ENCODE measurements at places on chromosomes 7 and 10.

DNA sequence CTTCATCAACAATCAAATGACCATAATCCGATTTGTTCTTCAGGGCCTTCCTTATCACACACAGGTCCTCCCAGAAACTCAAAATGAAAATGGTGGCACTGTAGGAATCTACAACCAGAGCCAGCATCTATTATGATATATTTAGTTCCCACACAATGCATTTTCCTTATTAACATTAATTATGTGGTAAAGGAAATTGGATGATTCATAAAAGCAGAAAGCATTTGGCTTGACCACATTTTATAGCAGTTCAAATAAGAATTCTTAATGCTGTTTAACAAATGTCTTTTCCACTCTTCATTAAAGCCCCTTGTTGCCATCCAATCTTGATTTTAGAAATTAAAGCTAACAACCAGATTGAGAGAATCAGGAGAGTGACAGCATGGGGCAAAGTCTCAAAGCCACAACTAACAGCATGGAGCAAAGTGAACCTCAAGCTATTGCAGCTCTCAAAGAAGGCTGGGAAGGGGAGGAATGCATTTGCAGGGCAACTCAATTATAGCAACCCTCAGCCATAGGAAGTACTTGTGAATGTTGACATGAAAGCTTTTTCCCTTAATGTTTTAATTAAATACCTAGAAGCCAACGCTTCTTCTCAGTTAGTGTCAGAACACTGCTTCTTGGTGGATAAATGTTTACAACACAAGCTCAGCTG lies 549.1 kb downstream of the NXPH1 start:
- no peak overlapping the region for H3K27ac ChIP-seq
- H3K36me3 ChIP-seq: no peaks in the 10 kb centered on the region
- DNase-seq: no peak
- no peaks in the 10 kb centered on the region for H3K27me3 ChIP-seq

DNA sequence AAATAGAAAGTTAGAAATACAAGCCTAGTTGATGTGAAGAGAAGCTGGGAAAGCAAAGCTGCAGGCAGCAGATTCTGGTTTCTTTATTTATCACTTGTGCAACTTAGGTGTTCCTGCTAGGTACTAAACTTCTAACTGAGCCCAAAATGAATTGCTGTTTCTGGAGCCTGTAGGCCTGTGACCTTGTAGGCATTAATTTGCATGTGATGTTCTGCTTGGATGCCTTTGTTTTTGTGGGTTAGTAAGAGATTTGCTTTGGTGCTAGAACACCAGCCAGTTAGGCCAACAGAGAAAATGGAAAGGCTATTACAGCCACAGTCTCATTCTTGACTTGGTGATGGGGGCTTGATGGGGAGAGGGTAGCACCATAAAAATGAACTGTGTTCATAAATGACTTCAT lies 370.7 kb downstream of the PPP1R3A start:
- DNase-seq: no peak
- no peak overlapping the region for H3K27ac ChIP-seq
- no peaks in the 10 kb centered on the region for H3K36me3 ChIP-seq
- H3K27me3 ChIP-seq: no peaks in the 10 kb centered on the region

DNA sequence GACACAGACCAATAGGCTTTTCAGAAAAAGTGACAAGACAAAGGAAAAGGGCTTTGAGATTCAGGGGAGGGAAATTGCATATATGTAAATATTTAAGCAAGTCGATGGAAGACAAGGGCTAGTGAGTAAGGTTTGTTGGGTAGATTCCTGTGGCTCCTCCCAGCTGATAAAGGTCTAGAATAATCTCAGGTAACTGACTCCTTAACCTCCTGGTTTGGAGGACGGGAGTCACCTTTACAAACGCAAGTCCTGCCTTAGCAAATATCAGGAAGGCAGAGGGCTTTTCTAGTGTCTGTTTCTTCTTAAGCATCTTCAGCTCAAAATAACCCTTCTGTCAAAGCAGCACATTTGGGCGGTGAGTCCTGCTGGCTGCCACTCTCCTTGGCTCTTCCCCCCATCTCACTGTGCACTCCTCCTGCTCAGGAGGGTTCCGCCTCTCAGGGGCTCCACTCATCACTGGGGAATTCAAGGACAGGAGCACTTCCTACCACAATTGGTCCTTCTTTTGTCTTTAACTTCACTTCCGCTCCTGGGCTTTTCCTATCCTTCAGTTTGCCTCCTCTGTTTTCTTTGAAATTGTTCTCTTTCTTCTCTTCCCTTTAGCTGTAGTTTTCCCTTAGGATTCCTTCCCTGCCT lies 496.3 kb upstream of the KLF6 start:
- H3K36me3 ChIP-seq: no peaks in the 10 kb centered on the region
- no peak overlapping the region for H3K4me3 ChIP-seq
- no peak overlapping the region for H3K27ac ChIP-seq
- peaks cover 7% of the 10 kb centered on the region for H3K4me1 ChIP-seq

- no peak for DNase-seq
- H3K4me3 ChIP-seq: no peak overlapping the region
- no peaks in the 10 kb centered on the region for H3K4me1 ChIP-seq
- H3K36me3 ChIP-seq: no peaks in the 10 kb centered on the region
- H3K27me3 ChIP-seq: no peaks in the 10 kb centered on the region
Measured at GRCh38 chr10:72598769-72599701, 26.8 kb downstream of the MICU1 start.

DNA sequence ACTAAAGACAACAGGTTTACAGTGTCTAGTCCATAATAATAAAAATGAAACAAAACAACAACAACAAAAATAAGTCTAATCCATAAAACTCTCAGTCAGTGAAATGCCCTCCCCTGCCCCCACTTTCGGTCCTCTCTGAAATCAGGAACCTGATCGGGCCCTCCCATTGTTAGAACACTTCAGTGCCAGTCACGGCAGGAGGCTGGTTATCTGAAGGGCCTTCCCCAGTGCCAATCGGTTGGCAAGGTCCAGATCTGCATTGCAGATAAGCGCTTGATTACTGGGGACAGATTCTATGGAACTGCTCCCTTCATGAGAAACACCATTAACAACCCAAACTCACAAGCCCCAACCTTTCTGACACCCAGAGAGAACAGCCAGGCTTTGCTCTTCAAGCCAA lies 72.2 kb upstream of the EEPD1 start:
- H3K27ac ChIP-seq: no peak overlapping the region
- H3K4me3 ChIP-seq: no peak overlapping the region
- no peak for DNase-seq
- no peaks in the 10 kb centered on the region for H3K36me3 ChIP-seq
- no peaks in the 10 kb centered on the region for H3K4me1 ChIP-seq
- H3K27me3 ChIP-seq: peaks cover 2% of the 10 kb centered on the region

GRCh38 chr7:131552053-131552452 lies 4.4 kb downstream of the PODXL start:
- H3K4me3 ChIP-seq: no peak overlapping the region
- DNase-seq: no peak
- no peak overlapping the region for H3K27ac ChIP-seq
- no peaks in the 10 kb centered on the region for H3K36me3 ChIP-seq
- H3K4me1 ChIP-seq: peaks cover 17% of the 10 kb centered on the region
- H3K27me3 ChIP-seq: peaks cover 15% of the 10 kb centered on the region

- no peaks in the 10 kb centered on the region for H3K4me1 ChIP-seq
- H3K4me3 ChIP-seq: no peak overlapping the region
- no peak for DNase-seq
- no peaks in the 10 kb centered on the region for H3K27me3 ChIP-seq
- H3K27ac ChIP-seq: no peak overlapping the region
Measured at GRCh38 chr10:126242397-126243260, 145.6 kb downstream of the ADAM12 start.

DNA sequence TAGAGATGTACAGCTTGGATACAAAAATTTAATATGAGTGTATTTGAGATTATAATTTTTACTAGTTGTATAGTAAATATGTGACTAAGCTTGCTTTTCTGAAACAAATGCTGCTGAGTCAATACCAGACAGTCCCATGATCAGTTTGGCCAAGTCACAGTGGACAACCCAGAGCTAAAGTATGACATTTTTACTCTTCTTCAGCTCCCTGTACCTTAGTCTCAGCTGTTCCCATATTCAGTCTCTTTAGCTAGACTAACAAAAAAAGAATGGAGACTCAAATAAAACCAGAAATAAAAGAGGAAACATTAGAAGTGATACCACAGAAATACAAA lies 189.3 kb downstream of the CTNNA3 start:
- no peak for DNase-seq
- H3K4me3 ChIP-seq: no peak overlapping the region
- no peaks in the 10 kb centered on the region for H3K27me3 ChIP-seq
- H3K27ac ChIP-seq: no peak overlapping the region
- H3K4me1 ChIP-seq: no peaks in the 10 kb centered on the region

GRCh38 chr10:31958856-31959255 lies 30.2 kb upstream of the ARHGAP12 start:
- H3K4me1 ChIP-seq: no peaks in the 10 kb centered on the region
- no peak for DNase-seq
- no peaks in the 10 kb centered on the region for H3K27me3 ChIP-seq
- no peaks in the 10 kb centered on the region for H3K36me3 ChIP-seq
- no peak overlapping the region for H3K27ac ChIP-seq

DNA sequence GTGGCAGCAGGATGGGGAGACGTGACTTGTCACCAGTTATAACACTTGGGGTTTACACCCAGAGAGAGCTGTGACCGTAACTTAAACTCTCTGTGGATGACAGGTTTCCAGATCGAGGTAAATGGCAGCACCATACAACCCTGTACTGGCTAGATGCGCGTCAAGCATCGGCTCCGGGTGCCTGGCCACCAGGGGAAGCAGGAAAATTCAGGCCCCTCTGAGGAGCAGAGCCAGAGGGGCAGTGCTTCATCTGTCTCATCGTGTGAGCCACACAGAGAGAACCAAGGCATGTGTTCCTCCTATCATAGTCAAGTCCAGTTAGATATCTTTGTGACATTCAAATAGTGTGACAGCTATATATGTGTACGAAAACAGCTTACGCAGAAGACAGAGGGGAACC lies 652.2 kb upstream of the FOXK1 start:
- no peaks in the 10 kb centered on the region for H3K27me3 ChIP-seq
- H3K4me3 ChIP-seq: no peak overlapping the region
- H3K27ac ChIP-seq: no peak overlapping the region
- DNase-seq: no peak
